ENCODE measurements at places on chromosomes 1 and 21. TPM values are rescaled to one million over a fixed set of nuclear protein-coding genes. Genes with fewer than 3 reads are reported as not detected.

DNA sequence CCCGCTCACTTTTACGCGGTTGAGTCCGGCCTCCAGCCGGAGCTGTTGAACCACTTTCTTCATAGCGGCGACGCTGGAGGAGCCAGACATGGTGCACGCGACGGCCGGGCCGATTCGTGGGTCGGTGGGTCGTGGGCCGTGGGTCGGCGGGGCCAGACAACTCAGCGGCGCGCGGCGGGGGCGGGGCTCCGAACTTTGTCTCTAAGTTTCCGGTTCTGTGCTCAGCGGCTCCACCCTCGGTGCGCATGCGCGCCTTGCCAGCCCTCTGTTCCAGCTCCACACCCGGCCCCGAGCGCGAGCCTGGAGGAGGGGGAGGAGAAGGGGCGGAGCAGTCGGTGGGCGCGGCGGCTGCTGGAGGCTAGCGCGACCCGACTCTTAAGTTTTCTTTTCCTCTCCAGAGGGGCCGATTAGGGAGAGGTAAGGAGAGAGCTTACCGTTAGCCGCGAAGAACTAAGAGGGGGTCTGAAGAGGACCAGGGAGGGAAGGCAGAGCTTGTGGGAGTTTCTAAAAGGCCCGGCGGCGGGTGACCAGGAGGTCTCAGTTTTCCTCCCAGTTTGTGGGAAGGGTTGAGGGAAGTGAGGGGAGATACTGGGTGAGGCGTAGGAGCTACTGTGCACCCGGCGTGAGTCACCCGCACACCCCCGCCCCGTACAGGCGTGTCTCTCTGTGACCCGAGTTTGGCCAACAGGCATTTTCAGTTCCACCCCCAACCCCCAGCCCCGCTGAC is at the start of the genes GNG5 and SPATA1:
Gene GNG5, minus strand, starts transcription at position 580 of the 727 bp plus-strand sequence. Its CDS starts 490 bp downstream, at position 90.
Gene SPATA1, plus strand, starts transcription at position 385 of the 727 bp plus-strand sequence. CDS start 9,974 bp downstream, outside the sequence.
- peak; percentile 98 for DNase-seq

DNA sequence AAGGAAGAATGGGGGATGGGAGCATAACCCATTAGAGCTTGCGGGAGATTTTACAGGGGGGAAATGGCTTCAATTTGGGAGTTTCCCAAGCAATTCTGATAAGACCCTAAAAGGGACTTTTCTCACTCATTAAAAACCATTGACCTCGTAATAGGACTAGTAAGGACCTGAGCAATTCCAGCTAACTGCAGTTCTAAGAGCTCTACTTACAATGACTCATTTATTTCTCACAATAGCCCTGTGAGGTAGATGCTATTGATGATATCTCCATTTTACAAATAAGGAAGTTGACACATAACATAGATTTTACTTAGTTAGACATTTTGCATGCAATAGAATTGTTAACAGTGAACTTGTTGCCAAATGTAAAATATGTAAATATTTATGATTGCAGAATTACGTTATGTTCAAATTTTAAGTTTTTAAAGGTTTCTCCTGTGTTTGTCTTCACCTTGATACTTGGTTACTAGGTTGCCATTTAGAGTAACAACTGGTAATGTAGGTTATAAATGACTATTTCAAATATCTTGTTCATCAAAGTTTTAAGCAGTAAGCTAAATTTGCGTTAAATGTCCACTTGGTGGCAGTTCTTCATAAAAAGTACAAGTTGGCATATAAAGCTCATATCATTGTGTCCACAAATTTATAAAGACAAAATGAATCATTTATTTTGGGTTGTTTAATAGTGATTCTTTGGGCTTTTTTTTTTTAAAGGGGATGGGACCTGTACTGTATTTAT is 182.0 kb downstream of the PLA2G4A start:
- DNase-seq = no peak

The OR6Y1 gene
- total RNA-seq = not detected

DNA sequence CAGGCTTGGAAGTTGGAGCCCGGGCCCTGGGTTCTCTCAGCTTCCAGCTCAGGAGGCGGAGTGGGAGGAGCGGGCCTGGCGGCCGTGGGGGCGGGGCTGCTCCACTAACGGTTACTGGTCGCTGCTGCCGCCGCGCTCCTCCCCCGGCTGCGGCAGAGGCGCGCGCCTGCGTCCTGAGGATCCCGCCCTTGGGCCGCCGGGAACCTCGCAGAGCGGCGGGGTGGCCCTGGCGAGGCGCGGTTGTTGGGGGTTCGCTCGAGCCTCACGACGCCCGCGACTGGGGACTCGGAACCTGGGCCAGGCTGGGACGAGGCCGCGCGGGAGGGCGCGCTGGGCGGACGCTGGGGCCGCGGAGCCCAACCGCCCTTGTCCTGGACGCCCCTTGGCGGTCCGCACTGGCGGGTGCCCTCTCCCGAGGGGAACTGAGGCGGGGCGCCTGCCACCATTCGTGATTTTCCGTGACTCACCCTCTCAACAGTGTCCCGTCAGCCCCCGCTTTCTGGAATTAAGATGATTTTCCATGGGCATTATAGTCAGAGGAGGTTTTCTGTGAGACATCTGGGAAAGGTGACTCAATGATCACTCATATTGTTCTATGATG is 34.1 kb downstream of the OR2G3 start:
- DNase-seq = peak; percentile 14

DNA sequence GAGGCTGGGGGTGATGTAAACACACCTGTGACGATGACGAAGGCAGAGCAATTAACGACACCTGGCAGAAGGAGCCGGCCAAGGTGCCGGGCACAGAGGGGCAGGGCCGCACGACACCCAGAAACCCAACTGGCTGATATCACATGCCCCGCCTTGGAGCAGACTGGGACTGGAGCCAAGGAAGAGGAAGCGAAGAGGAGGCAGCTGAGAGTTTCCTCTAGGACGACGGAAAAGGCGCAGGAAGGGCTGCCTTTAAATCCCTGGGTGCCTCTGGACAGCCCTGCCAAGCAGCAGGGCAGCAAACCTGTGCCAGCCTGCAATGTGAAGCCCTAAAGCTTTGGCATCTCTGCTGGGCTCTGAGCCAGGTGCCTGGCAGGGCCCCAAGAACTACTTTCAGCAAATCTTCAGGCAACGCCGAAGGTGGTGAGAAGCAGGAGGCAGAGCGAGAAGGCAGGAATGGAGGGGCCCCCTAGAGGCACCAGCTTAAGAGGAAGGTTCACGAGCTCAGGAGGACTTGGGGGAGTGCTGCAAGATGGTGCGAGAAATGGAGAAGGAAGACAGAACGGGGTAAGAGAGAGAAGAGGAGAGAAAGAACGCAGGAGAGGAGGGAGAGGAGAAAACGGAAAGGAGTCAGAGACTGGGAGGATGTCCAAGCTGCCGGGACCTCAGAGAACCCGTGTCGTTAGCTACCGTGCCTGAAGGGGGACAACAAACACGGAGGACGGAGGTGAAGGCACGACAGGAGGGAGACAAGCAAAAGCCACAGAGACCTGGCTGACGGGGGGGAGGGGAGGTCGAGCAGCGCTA is 25.3 kb upstream of the PEF1 start:
- peak; percentile 60 for DNase-seq

The PCP4L1 gene
- not detected for total RNA-seq

DNA sequence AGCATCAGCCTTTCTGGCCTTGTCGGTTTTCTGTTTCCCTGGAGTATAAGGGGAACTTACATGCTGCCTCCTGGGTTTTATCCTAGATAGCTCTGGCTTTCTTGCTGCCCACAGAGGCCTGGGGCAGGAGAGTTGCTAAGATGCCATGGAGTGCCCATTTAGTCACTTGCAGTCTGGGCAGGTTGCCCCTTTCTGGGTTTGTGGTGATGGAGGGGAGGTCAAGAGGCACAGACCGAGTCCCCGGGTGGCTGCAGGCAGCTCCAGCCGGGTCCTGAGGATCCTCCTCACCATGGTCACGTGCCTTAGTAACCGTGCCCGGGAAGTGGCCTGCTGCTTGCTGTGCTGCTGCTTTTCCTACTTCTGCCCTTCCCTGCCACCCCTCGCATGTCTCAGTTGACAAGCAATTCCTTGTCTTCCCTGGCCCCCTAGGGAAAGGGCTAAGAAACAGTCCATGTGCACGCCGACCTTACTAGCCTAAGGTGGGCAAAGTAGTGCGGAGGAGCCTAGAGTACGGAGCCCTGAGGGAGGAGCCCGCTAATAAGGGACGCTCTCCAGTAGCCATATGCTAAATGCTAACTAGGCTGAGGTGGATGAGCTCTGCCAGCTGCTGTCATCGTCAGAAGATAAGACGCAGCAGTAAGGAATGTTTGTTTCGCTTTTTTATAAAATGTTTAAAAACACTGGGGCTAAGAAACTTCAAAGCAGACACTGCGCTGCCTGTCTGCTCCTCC is 34.8 kb downstream of the CLCA1 start:
- DNase-seq = no peak

GRCh38 chr1:2574350-2574749 is 12.2 kb upstream of the PRXL2B start:
- no peak for DNase-seq

- no peak for DNase-seq
Observed at GRCh38 chr1:81435175-81435574, 365.6 kb upstream of the ADGRL2 start.

- DNase-seq = no peak
Observed at GRCh38 chr1:14426854-14427253, 171.6 kb upstream of the KAZN start.

- no peak for DNase-seq
Observed at GRCh38 chr1:172940174-172940855, 110.4 kb downstream of the TNFSF18 start.

GRCh38 chr1:161185732-161186311 is 8.5 kb upstream of the B4GALT3 start:
- no peak for DNase-seq

- DNase-seq = no peak
Observed at GRCh38 chr1:54274448-54274847, 74.5 kb downstream of the MRPL37 start.

- no peak for DNase-seq
Observed at GRCh38 chr1:5493851-5494311, 498.3 kb downstream of the NPHP4 start.

Measured in CD8-positive, alpha-beta T cell (primary cell).